ENCODE measurements at places on chromosomes 12 and 14.

DNA sequence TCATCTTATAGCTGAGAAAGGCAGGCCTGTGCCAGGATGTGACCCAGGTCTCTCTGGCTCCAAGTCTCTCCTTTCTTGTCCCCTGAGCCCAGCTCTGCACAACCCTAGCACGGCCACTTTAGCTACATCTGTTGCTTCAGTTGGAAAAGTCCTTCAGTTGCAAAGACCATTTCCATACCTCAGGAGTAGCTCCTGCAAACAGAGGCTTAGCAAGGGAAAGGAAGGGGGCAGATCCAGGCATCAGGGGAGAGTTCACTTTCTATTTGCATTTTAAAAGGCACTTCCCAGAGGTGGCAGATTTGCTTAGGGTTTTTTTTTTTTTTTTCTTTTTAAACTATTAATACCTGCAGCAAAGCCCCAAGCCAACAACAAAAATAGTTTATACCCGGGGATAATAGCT is 3.0 kb upstream of the PITPNM2 start:
- DNase-seq = no peak

DNA sequence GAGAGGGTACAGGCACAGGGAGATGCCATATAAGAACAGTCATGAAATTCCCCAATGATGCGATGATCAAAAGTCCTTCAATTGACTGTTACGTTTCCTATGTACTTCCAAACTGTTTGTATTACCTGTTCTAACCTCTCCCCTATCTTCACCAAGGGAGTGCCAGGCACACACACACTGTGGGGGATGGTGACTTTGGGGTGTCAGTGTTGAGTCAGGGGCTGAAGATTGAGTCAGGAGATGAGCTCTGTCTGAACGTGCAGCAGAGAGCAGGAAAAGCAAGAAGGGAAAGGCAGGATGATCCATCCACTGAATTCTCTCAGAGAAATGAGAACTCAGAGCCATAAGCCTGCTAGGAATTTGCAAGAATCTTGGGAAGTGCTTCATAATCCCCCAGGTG is 153.4 kb downstream of the EFCAB11 start:
- no peak for DNase-seq

DNA sequence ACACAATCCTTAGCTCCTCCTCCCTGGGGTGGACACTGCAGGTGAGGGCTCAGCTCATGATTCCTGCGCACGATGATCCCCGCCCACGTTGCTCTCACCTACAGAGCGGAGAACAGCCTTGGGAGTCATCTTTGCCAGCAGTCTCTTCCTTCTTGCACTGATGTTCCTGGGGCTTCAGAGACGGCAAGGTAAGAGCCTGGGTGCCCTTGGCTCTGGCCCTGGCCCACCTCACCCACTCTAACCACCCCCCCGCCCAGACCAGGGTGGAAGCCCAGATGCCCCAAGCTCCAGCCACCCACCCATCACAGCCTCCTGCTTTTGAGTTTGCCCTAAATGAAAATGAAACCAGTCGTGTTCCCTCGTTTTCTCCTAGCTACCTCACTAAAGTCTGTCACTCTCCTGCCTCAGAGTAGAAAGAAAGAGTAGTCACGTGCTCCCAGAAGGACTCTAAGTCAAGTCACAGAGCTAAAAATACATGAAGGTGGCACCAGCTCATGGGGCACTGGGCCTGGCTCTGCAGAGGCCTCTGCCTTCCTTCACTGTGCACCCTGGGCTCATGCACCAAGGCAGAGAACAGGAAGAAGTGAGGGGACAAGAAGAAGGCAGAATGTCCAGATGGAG is 9.0 kb downstream of the TAPBPL start:
- DNase-seq = no peak

GRCh38 chr14:89146274-89146673 is 270.8 kb downstream of the FOXN3 start:
- DNase-seq = no peak

GRCh38 chr12:132388379-132389015 is 59.1 kb upstream of the GALNT9 start:
- DNase-seq = no peak

DNA sequence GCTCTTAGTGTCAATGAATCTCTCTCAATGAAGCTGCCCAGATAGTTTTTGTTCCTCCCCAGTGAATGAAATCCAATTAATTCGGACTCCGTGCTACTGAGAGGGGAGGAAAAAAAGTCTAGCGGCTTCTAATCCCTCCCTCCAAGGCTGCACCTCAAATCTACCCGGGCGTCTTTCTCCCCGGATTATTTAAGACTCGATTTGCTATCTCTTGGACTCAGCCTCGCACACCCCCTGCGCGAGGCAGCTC is 134 bp downstream of the DUSP6 start:
- DNase-seq = no peak

GRCh38 chr14:96422992-96423391 is 31.1 kb downstream of the AK7 start:
- DNase-seq = no peak

GRCh38 chr14:76405627-76406026 is 29.7 kb downstream of the ESRRB start:
- DNase-seq = no peak

DNA sequence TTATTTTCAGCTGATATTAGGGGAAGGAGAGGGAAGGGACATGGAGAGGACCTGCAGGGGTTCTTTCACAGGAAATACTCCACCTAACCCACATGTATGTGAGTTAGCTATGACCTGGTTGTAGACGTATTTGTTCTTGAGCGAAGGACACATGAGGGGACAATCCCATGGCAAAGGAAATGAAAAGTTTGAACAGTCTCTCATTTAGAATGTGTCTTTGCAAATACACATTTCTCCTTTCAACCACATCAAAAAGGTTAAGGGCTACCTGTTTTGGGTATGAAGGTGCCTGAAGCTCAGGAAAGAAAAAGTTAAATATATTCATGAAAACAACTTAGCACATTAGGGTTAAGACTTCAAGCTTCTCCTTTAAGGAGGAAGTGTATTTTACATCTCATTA is 7.4 kb downstream of the PYGL start:
- no peak for DNase-seq

- DNase-seq = no peak
Observed at GRCh38 chr12:4037747-4038312, 164.6 kb upstream of the PARP11 start.

DNA sequence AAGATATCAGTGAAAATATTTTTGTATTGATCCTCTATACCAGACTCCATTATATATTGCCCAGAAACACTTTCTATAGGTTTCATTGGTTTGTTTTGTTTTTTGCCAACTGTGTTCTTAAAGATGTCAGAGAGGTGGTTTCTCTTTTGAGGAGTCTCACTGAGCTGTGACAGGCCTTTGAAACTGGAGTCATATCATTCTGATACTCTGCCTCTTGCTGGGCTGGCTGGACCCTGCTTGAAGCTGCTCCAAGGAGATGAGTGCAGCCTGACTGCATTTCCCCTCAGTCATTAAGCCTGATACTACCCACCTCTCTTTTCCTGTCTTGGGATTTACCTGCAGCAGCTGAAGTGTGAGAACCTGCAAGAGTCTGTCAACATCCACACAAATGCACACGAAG is 16.4 kb upstream of the TAS2R30 start:
- no peak for DNase-seq

DNA sequence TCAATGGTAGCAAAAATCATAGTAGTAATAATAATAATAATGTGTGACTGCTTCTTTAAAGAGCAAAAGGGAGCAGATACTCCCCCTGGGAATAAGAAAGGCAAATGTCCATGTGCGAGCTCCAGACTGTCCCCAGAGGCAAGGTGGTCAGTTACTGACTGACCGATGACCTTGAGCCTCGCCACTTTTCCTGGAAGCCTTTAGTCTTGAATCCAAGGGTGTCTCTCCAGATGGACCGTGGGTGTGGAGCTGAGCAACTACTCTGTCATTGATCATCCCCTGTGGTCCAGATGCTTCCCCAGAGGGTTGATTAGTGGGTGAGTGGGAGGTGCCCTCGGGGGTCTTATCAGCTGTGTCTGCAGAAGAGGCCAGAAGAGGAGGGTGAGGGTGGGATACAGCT is 418.5 kb upstream of the TBX3 start:
- no peak for DNase-seq

DNA sequence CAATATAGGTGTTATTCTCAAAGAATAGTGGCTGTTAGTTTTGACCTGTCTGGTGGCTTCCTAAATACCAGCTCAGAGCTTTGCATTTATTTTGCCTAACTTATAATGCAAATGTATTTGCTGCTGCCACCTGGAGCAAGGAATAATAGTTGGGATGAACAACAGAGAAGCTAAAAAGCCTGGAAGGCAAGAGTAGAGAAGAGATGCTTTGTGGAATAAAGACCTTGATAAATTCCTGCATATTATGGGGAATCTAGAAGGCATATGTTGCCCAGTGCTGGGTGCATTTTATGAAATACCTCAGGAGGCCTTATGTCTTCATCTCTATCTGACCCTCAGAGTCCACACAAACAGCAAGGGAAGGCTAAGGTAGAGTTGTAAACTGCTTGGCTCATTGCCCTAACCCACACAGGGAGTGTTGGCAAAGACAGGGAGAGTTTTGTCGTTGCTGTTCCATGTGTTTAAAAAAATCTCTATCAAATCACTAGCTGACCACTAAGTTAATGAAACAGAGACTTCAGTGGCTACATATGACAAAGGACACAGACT is 53.7 kb upstream of the SCAF11 start:
- no peak for DNase-seq

DNA sequence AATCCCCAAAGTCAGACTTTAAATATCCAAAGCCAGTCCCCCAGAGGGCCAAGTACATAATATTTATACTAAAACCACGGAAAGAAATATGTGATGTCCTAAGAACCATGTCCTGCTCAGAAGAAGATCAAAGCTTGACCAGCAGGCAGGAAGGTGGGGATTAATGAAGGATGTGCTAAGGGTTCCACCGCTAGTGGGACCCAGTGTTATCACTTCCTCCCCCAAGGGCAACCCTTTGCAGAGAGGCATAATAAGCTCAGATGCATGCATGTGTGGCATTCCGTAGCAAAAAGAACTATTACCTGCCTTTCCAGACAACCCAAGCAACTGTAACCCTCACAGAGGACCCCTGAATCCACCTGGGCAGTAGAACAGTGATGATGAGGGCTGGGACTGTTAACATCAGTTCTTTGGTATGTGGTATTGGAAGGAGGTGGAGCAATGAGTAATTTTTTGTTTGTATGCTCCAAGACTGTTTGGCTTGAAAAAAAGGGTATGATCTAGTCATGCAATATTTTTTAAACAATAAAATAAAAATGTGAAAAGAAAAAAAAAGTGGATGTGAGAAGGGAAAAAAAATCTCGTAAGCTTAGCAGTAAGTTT is 71.7 kb upstream of the ETV6 start:
- no peak for DNase-seq

GRCh38 chr12:90321369-90321768 is 612.7 kb upstream of the ATP2B1 start:
- DNase-seq = no peak

- no peak for DNase-seq
Observed at GRCh38 chr14:50417853-50418252, 21.2 kb upstream of the CDKL1 start.

GRCh38 chr12:100348657-100349454 is 8.0 kb upstream of the SLC17A8 start:
- no peak for DNase-seq

DNA sequence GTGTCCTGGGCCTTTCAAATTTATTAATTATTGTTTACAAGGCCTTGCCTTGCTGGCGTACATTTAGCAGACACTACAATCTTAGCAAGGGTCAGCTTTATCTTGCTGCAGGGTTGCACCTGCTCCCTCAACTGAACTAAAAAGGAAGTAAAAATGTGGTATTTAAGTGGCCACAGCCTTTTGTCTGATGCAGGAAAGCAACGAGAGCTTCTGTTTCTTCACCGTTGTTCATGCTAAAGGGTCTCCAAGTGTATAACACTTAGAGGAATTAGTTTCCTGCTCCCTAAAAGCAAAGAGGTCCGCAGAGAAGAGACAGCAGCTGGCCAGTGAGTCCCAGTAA is 62.8 kb upstream of the EGLN3 start:
- DNase-seq = no peak

- no peak for DNase-seq
Observed at GRCh38 chr14:94615823-94616570, 3.8 kb downstream of the SERPINA3 start.

GRCh38 chr12:94973221-94973620 is 30.3 kb downstream of the NDUFA12 start:
- no peak for DNase-seq

DNA sequence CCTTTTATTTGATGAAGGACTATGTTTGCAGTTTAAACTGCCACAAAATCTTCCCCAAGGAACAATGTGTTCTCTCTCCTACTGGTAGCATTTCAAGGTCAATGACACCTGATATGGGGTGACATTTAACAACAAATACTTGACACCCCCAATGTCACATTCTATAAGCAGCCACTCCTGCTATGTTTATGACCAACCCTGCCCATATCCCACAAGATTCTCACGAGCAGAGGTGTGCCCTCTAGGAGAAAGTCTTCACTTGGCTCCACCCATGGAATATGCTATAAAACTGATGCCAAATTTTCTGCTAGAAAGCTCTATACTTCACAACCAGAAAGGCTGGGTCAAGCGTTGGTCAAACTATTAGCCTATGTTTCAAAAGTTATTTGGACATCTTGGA is 105.6 kb upstream of the ARID2 start:
- no peak for DNase-seq

- no peak for DNase-seq
Observed at GRCh38 chr14:56892959-56893358, 82.7 kb upstream of the OTX2 start.

GRCh38 chr12:26287671-26288381 is 92.5 kb downstream of the SSPN start:
- DNase-seq = no peak

GRCh38 chr14:65210118-65210821 is 108.0 kb upstream of the MAX start:
- DNase-seq = no peak

- DNase-seq = no peak
Observed at GRCh38 chr14:51792809-51793208, 67.6 kb upstream of the GNG2 start.

DNA sequence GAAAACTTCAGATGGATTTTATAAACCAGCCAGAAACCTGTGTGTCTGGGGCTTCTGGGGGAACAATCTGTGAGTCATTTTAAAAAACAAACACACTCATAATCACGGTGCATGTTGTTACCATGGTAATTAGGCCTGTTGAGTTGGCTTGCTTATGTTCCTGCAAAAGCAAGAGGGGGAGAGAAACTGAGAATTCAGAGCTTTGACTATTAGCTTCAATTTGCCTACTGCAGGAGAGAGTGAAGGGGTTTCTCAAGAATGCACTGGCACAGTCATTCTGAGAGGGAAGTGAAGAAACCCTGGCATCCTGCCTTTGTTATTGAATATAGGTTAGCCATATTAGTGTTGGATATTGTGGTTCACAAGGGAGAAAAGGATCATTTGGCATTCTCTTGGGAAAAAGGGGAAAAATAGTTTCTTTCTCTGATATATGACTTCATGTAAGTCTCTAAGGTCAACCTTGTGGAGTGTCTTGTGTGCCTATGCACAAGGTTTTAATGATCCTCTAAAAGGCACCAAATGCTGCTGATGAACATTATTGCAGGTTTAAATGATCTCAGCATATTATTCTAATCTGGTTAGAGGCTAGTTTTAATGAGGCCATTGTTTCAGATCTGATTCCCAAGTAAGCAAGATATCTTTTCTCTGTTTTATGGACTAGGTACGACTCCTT is 12.9 kb downstream of the GNG2 start:
- DNase-seq = no peak
